ENCODE measurements at places on chromosomes 7 and 10. TPM values are rescaled to one million over a fixed set of nuclear protein-coding genes. Genes with fewer than 3 reads are reported as not detected.

- DNase-seq = no peak
Observed at GRCh38 chr7:22146961-22147512, 201.3 kb upstream of the CDCA7L start.

DNA sequence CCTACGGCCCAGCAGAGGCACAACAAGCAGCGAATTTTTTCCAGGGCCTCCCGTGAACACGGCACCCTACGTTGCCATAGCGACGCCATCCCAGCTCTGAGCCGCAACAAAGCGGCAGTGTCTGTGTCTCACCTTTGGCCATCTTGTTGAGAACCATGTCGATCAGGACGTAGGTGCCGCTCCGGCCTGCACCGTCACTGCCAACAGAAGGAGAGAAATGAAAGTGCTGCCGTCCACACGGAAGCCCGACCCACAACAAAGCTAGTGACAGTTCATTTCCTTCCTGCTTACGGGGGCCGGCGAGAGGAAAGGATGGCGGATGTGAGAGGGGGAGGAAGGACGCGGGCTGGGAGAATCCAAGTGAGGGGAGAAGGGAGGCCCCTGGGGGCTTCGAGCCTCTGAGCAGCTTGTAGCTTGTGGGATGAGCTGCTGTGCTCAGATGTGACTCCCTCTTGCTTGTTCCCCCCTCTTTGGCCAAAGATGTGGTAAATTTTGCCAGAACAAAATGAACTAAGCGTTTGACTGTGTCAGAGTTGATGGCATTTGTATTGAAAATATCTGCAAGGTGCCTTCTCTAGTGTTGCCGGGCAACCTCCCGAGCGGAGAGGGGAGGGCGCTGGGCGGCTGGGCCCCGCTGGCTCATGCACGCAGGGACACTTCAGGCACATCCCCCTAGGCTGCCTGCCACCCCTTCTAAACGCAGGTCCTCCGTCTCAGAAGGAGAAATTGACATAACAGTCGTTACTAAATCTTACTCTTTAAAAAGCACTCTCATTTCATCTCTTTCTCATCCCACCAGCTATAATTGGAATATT, 232.2 kb downstream of the DNAJB6 start:
- peak; percentile 83 for DNase-seq

- DNase-seq = no peak
Observed at GRCh38 chr10:102131286-102132170, 1.3 kb upstream of the PPRC1 start.

DNA sequence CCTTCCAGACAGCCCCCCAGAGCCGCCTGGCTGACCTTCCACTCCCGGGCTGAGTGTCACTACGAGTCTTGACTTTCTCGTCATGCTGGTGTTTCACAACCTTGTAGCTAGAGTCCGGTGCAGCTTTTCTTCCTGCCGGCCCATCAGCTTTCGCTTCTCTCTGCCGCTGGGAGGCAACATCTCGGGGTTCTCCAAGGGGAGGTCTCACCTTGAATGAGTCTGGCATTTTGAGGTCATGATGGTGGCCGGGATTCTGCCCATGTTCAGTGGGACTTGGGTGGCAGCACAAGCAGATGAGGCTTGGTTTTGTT, 285.2 kb downstream of the CAMK1D start:
- DNase-seq = no peak

- peak; percentile 48 for DNase-seq
Observed at GRCh38 chr7:112272921-112273561, 66.5 kb downstream of the ZNF277 start.

DNA sequence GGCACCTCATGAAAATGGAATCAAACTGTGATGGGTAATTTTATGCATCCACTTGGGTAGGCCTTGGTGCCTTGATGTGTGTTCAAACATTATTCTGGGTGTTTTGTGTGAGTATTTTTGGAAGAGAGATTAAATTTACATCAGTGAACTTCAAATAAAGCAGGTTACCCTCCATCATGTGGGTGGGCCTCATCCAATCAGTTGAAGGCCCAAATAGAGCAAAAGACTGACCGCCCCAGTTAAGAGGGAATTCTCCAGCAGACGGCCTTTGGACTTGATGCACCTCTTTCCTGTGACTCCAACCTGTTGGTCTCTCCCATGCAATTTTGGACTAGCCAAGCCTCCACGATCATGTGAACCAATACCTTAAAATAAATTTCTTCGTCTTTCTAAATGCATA, 97.7 kb upstream of the DPP6 start:
- no peak for DNase-seq

- no peak for DNase-seq
Observed at GRCh38 chr7:141013345-141013715, 1.4 kb downstream of the MRPS33 start.

MMP21 gene
- 0.97 TPM for polyA plus RNA-seq

XRCC2 gene
- 8.2 TPM for polyA plus RNA-seq

CUZD1 gene
- 2.5 TPM for polyA plus RNA-seq

UCN3 gene
- polyA plus RNA-seq = 1.1 TPM

SLC16A9 gene
- 44.0 TPM for polyA plus RNA-seq

LIPM gene
- not detected for polyA plus RNA-seq

CALML3 gene
- polyA plus RNA-seq = 0.28 TPM

PIP gene
- polyA plus RNA-seq = not detected

Measured in left lung (tissue), 14 donors.